Temporal lobe (tissue), 4 donors: ENCODE measurements at places on chromosomes 1 and 21. TPM values are rescaled to one million over a fixed set of nuclear protein-coding genes. Genes with fewer than 3 reads are reported as not detected.

CGN gene
- total RNA-seq = 1.7 TPM

RIMS3 gene
- total RNA-seq = 20.4 TPM

GPR52 gene
- 1.7 TPM for total RNA-seq

HMCN1 gene
- 2.7 TPM for total RNA-seq

SPAG17 gene
- 2.5 TPM for total RNA-seq

ANXA9 gene
- total RNA-seq = not detected

ZNF683 gene
- not detected for total RNA-seq

KIF14 gene
- total RNA-seq = 1.5 TPM

IVL gene
- under 0.01 TPM for total RNA-seq
